ENCODE measurements at places on chromosomes 11 and 22. TPM values are rescaled to one million over a fixed set of nuclear protein-coding genes. Genes with fewer than 3 reads are reported as not detected.
A peak's percentile ranks its signal among the peaks of the same experiment; 100 is the strongest.

DNA sequence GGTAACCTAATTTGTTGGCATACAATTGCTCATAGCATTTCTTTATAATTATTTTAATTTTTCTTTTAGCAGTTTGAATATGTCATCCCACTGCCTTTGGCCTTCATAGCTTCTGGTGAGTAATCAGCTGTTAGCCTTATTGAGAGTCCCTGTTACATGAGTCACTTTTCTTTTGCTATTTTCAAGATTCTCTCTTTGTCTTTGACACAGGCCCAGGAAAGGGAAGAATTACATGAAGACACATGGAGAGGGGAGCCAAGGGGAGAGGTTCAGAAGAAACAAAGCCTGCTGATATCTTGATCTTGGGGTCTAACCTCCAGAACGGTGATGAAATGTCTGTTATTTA, 418.2 kb downstream of the METTL15 start:
- peak; percentile 1 for DNase-seq

- DNase-seq: no peak
These were observed 7.9 kb downstream of the SEC14L4 start for GRCh38 chr22:30497466-30498150.

DNA sequence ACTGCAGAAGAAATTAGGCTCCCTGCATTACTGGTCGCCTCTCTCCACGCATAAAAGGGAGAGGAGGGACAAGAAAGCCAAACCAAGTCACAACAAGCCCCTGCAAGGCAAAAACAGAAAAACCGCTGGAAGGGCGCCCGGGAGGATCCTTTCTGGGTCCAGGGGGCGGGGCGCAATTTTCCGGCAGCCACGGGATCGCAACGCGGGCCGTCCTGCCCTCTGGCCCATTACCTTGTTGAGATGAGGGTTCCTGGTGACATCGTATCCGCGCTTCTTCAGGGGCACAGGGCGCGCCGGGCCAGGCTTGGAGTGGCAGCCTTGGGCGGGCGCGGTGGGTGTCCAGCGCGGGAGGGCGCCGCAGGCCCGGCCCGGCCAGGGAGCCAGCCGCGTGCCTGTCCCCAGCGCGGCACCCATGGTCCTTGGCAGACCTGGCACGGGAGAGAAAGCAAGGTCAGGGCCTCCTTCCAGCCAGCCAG, 847 bp downstream of the ME3 start:
- peak; percentile 21 for DNase-seq

DNA sequence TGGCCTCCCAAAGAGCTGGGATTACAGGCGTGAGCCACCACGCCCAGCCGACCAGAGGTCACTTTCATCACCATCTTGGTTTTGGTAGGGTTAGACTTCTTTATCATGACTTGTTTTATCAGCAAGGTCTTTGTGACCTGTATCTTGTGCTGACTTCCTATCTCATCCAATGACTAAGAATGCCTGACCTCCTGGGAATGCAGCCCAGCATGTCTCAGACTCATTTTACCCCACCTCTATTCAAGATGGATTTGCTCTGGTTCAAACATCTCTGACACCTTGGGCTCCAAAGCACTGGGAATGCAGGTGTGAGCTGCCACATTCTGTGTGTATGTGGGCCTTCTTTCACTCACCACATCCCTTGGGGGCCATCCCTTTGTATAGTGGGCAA, 5.1 kb upstream of the TALDO1 start:
- DNase-seq: no peak

DNA sequence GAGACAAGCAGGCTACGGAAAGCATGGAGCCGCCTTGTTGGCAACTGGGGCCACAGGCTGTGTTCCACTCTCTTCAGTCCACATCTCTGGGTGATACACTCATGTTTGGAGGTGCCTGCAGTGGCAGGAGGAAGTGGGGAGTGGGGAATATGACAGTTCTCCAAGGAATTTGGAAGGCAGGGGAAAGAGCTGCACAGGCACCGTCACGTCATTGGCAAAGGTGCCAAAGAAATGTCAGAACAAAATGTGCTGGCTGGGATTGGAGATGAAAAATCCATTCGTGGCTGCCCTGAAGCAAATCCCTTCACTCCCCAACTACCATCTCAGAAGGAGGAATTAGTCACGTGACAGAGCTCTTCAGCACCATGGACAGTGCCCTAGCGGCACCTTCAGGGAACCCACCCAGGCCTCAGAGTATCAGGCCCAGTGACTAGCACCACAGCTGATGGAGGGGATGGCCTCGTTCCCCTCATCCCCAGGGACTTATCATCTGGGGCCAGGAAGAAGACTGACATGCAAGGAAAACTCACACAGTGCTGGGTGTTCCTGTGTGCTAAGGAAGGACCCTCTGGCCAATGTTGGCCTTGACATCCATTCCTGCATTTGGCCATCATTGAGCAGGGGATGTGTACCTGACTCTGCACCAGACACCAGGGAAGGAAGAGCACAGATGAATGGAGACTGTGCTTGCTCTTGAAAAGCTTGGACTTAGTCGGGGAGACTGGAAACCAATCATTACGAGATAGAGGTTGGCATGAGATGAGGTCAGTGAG, 48.5 kb upstream of the PRDM11 start:
- peak; percentile 29 for DNase-seq

DNA sequence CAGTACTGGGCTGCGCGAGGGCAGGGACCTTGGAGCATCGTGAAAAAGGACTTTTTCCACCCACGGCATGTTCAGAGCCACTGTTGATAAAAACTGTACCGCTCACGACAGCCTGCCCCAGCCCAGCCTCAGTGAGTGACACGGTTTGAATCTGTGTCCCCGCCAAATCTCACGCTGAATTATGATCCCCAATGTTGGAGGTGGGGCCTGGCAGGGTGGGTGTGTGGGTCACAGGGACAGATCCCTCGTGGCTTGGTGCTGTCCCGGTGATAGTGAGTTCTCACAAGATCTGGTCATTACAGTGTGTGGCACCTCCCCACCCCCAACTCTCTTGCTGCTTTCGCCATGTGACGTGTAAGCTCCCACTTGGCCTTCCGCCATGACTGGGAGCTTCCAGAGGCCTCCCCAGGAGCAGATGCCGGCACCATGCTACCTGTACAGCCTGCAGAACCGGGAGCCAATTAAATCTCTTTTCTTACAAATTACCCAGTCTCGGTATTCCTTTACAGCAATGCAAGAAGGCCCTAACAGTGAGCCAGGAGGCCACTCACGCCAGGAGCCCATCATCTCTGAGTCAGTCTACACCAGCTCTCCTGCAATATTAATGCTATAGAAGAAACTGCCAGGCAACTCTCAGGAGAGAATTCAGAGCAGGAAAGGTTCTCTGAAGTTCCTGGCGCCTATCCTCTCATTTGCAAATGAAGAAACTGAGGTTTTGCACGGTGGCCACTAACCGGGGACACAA, 1.3 kb downstream of the TOLLIP start:
- no peak for DNase-seq

DNA sequence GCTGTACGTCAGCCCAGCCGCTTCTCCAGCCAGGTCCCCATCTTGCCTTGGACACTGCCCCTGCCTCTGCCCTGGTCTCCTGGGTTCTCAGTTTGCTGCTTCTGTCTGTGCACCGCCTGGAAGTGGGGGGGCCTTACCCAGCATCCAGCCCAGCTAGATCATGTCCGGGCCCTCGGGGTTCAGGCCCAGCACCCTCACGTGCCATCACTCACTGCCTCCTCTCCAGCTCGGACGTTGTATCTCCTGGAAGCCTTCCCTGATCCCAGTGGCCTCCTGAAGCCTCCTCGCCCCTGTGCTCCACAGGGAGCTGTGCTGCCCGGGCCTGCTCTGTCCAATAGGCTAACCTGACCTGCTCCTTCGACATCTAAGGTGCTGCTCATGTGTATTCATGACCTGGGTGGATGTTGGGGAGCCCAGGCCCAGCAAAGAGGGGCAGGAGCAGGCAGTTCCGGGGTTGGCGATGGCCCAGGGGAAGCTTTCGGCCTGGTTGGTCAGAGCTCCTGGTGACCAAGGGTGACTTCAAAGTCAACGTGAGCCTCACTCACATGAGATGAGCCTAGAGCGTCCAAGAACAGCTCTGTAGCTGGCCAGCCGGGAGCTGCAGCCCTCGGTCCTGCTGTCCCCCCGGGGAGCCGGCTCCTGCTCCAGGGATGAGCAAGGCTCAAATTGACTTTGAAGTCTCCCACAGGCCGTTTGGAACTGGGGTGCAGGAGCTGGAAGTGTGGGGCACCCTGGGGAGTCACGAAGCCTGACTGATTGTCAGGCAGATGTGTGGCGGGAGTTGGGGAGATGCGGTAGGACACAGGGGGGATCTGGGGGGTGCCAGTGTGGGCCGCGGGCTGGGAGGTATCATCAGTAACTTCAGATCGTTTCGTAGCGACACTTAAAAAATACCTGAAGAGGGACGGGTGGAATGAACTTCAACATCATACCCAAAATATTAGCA, 5.2 kb upstream of the ASCL2 start:
- no peak for DNase-seq

DNA sequence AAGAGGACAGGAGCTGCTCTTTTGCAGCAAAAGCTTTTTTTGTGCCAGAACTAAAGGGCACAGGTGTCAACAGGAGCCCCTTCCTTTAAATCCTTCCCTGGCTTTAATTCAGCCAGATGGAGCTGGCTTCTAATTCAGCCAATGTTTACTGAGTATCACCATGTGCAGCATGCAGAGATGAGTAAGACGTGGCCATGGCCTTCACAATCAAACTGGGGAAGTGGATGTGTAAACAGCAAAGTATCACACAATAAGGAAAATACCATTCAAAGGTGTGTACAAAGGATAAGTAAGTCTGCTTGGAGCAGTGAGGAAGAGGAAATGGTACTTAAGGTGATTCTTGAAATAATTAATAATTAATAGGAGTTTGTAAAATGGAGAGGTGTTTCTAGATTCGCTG, 243.4 kb downstream of the NXPE2 start:
- DNase-seq: no peak

DNA sequence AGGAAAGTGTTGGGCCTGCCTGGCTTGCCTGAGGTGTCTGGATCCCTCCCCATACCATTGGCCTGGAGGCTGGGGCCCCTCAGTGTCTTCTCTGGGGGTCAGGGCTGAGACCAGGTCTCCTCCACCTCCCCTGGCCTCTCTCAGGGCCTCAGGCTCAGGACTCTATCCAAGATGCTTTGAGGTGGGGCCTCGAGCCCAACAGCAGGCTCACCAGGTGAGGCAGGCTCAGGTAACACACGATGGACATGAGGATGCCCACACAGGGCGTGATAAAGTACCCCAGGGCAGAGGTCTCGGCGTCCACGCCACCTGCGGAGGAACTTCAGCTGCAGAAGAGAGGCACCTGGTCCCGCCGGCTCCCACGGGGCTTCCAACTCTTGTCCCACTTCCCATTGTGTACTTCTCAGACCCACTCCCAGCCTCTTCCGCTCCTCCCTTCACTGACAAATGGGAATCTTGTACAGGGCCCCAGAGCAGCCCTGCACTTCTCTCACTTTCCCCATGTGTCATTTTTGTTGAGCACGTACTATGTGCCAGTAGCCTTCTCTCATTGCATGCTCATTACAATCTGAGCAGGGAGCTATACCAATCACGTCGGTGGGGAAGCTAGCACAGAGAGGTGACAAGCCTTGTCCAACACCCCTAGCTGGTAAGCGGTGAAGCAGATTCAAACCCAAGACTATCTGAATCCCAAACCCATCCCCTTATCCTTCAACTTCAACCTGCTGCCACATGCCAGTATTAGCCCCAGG, 3.8 kb downstream of the SLC29A2 start:
- no peak for DNase-seq

- no peak for DNase-seq
These were observed 168.4 kb downstream of the SBF2 start for GRCh38 chr11:10125522-10126133.

DNA sequence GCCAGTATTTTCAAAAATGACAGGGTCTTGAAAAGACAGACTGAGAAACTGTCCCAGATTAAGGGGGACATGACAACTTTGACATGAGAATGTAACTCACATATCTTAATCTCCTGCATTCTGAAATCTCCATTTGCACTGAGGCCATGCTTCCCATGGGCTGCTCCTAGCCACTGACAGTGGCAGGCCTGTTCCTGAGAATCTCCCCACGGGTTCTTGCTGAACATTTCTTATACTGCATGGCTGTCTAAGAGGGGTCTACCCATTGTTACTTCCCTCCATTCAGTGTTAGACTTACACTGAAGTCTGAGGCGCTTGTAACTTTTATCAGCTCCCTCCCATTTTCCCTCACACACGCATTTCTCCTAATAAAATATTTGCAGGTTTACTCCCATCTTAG, 1.5 kb downstream of the CEP295 start:
- no peak for DNase-seq

GRCh38 chr11:64583296-64584262, 7.4 kb upstream of the SLC22A12 start:
- DNase-seq: no peak

DNA sequence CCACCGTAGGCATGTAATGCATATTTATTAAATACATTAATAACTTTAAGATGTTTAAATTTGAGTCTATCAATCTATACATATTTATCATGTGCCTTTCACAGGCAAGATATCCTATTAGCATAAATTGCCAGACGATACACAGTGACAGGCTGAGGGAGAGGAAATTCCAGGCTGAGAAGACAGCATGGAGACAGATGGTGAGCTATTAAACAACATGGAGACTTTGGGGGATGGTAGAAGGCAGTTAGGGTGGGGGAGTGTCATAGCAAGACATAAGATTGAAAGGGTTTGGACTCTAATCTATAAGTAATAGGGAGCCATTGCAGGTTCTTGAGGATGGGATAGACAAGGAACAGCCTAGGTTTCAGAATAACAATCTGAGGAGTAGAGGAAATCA, 138.5 kb downstream of the NXPE2 start:
- no peak for DNase-seq

GRCh38 chr11:15675683-15676082, 561.0 kb downstream of the INSC start:
- no peak for DNase-seq

- no peak for DNase-seq
These were observed 21.2 kb upstream of the TRIM44 start for GRCh38 chr11:35641171-35641897.

GRCh38 chr11:2691355-2691761, 8.4 kb downstream of the KCNQ1OT1 start:
- no peak for DNase-seq

Gene GRAP2
- 0.02 TPM for total RNA-seq

Gene THY1
- not detected for total RNA-seq

Gene KDELR3
- total RNA-seq: 10.9 TPM

Gene MUC6
- total RNA-seq: not detected

Gene HOATZ
- total RNA-seq: not detected

Gene F2
- total RNA-seq: not detected

Gene APOBEC3B
- total RNA-seq: 5.1 TPM

Gene PTPRCAP
- not detected for total RNA-seq

Gene TREH
- not detected for total RNA-seq

Gene MS4A4A
- not detected for total RNA-seq
